ENCODE measurements at places on chromosomes 3 and 15.

DNA sequence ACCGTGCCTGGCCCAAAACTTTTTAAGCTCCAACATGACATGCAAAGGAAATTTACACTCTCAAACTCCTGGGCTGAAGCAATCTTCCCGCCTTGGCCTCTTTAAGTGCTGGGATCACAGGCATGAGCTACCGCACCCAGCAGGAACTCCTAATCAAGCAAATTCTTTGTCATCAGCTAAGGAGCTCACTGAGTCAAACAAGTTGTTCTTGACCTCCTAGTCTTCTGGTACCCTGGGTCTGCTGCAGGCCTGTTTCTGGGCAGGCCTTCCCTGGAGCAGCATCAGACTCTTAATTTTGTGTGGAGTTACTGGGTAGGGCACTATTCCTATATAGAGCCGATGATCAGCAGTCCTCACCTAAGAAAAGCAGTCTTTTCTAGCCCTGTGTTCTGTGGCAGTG lies 68.4 kb upstream of the FLNB start:
- no peak for DNase-seq

GRCh38 chr15:84653584-84653909 lies 536 bp downstream of the WDR73 start:
- no peak for DNase-seq

DNA sequence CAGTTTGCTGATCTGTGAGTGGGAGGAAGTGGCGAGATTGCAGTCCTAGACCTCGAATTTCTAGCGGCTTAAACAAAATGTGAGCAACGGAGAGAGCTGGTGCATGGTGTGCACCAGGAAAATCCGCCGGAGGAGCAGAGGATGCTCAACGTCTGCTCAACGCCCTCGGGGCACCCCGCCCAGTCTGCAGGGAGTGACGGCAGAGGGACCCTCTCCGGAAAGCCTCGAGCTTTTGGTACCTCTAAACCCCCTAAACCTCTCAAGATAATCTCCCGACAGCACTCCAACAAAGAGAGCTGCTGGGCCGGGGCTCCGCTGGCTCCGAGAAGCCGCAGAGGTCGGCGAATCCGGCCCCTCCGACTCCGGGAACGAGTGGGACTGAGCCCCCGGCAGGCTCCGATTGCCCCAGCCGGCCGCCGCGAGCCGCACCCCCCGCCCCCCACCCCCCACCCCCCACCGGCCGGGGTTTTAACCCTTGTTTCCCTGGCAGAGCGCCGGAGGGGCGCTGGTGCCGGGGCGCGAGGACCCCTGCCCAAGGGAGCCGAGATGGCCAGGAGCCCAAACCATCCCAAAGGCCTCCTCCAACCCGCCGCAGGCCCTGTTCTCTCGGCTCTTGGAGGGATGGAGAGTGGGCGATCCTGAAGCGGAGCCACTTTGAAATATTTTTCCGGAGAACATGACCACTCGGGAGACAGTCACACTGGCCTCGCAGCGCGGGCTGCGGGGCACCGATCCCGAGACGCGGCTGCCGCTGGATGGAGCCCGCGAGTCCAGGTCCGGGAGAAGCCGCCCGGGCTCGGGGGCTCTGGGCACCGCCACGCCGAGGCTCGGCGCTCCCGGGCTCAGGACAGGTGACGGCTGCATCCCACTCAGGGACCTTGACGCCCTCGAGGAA lies 1.5 kb downstream of the MEGF11 start:
- DNase-seq = no peak

- no peak for DNase-seq
Observed at GRCh38 chr3:71355037-71355436, 228.5 kb downstream of the FOXP1 start.

GRCh38 chr3:31503456-31503855 lies 29.3 kb upstream of the STT3B start:
- no peak for DNase-seq

DNA sequence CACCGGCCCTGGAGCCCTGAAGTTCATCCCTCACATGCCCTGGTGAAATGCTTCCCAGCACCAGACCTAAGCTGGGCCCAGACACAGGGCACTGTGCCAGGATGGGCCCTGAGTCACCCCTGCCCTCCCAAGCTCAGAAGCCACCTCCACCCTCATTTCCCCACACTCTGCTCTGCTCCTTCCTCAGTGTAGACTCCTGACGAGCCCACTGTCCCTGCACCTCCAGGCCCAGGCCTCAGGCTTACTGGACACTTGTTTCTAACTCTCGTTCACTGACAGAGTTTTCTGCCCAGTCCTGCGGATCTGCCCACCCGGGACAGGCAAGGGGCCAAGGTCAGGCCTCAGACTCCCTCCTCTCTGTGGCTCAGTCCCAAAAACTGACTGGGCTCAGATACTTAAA lies 112.6 kb upstream of the RNF7 start:
- no peak for DNase-seq

DNA sequence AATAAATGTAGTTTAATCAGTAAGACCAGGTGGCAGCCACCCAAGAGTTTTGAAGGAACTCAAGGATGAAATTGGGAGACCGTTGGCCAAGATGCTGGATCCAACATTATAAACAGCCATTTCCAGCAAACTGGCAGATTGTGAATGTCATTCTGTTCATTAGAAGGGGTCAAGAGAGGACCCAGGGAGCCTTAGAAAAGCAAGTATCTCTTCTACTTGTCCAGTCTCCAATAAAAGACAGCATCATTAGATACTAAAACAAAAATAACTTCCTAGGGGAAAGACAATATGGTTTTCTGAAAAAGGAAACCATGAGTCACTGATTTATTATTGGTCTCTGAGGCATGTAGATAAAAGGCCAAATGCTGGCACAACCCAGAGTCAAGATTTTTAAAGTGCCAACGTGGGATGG lies 67.9 kb downstream of the GADL1 start:
- DNase-seq = no peak

GRCh38 chr15:85316244-85316934 lies 64.0 kb upstream of the AKAP13 start:
- peak; percentile 71 for DNase-seq

- DNase-seq = no peak
Observed at GRCh38 chr3:131819381-131820055, 215.3 kb downstream of the CPNE4 start.

GRCh38 chr3:152779653-152780052 lies 55.3 kb upstream of the P2RY1 start:
- no peak for DNase-seq

- no peak for DNase-seq
Observed at GRCh38 chr3:134446800-134447199, 39.0 kb downstream of the ANAPC13 start.

- no peak for DNase-seq
Observed at GRCh38 chr15:101024706-101025500, 105.7 kb downstream of the LRRK1 start.

GRCh38 chr3:72123908-72124441 lies 339.0 kb upstream of the PROK2 start:
- peak; percentile 64 for DNase-seq

- DNase-seq = no peak
Observed at GRCh38 chr15:66051833-66052232, 182.5 kb downstream of the RAB11A start.

- DNase-seq = no peak
Observed at GRCh38 chr3:135874035-135874434, 91.5 kb upstream of the PPP2R3A start.

DNA sequence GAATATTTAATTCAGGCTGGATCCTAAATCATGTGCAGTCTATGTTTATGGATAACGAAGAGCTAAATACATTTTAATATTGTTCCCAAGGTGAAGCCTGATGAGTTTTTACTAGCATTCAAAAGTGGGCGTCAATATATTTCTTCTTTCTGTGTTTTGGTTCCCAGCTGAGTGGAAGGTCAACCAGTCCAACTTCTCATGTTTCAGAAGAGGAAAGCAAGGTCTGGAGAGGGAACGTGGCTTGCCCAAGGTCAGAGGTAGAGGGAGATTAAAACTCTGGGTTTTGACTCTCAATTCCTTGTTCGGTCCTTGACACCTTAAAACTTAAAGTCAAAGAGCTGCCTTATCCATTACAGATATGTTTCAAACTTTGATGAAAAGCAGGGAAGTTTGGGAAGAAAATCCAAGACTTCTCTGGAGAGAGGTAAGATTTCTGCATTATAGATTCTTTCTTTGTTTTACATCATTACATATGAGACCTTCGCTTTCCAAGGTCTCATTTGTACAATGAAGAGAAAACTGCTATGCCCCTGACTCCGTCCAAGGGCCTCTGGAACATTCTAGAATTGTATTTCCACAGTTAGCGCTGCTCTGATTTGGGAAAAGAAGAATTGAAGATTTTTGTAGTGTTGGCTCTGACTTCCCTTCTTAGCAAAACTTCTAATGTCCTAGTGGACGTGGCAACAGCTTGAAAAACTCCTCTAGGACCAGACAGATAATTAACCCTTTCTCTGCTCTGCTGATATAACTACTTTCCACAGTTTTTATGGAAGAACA lies 57.7 kb upstream of the HES1 start:
- no peak for DNase-seq

All from AG09309 (cell line).